ENCODE measurements at places on chromosomes 5 and 9.

- no peak for DNase-seq
These were observed 118.6 kb downstream of the KIAA0825 start for GRCh38 chr5:94499806-94500205.

DNA sequence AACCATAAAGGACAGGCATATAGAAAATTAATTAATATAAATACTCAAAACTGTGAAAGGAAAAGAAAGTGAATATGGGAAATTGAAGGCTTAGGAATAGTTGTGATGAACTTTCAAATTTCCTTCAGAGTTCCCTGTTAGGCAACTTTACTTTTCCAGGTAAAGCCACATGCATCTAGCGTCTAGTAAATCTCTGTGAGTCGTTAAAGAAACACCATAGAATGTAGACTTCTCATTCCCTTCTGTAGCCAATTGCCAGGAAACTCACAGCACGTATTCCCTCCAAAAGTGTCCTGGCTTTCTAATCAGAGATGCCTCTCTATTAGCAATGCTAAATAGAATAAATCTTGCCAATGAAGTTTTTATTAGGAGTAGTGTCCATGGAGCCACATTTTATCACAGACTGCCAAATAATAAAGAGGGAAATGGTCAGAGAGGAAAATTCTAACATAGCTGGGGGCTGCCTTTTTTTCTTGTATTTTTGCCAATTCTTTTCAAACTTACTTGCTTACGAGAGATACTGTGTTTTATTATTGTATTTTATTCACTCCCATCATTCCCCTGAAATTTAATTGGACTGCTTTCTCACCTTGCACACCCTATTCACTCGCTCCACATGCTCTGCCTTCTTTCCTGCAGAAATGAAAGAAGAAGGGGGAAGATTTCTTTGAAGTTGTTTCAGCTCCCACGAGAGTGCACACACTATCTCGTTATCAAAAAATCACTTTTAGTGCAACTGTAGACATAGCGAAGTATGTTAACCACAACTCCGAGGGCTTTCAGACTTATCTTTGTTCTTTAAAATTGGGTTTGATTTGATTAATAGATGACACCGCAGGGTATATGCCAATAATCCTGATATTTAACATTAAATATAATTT lies 439.0 kb downstream of the CSNK1G3 start:
- DNase-seq = no peak

DNA sequence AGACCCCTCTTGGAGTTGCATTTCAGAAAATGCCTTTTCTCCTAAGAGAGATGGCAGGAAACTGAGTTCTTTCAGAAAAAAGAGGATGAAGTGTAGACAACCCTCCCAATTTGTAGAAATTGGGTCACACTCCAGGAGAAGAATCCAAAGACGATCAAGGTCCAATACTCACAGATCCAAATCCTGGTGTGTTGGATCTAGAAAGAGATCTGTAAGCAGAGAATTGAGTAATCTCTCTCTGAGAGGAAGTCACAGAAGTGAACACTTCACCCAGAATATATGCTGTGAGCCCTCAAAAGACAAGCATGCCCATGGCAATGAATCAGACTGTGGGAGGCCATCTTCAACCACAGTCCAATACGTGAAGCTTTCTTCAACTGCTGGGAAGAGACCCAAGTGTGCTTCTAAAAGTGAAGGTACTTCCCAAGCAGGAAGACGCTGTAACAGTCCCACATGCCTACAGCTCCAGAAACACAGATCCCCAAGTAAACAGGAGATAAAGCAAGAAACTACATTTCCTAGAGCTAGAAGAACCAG lies 182.7 kb downstream of the SMC2 start:
- no peak for DNase-seq

GRCh38 chr9:120579139-120580050 lies 572 bp downstream of the CDK5RAP2 start:
- DNase-seq = no peak

DNA sequence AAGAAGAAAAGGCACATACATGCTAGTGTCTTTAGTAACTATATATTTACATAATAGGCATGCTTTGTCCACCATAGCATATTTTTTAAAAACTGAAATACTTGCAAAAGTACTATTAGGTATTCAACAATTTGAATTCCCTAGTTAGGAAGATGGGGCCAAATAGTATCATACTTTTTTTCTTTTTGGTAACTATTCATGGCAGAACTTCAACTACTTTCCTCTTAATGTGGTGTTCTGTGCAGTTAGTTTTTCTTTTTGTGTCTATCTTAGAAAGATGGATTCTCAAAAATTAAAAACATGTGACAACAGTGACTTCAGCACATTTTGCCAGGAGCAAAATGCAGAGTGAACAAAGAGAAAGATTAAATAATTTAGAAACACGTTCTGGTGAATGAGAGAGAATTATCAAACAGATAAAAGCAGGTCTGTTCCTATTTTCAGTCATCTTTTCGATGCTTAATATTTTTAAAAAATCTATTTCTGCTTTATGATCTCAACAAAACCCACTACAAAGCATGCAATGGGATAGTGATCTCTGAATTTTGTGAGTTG lies 341.1 kb downstream of the ARL15 start:
- no peak for DNase-seq

DNA sequence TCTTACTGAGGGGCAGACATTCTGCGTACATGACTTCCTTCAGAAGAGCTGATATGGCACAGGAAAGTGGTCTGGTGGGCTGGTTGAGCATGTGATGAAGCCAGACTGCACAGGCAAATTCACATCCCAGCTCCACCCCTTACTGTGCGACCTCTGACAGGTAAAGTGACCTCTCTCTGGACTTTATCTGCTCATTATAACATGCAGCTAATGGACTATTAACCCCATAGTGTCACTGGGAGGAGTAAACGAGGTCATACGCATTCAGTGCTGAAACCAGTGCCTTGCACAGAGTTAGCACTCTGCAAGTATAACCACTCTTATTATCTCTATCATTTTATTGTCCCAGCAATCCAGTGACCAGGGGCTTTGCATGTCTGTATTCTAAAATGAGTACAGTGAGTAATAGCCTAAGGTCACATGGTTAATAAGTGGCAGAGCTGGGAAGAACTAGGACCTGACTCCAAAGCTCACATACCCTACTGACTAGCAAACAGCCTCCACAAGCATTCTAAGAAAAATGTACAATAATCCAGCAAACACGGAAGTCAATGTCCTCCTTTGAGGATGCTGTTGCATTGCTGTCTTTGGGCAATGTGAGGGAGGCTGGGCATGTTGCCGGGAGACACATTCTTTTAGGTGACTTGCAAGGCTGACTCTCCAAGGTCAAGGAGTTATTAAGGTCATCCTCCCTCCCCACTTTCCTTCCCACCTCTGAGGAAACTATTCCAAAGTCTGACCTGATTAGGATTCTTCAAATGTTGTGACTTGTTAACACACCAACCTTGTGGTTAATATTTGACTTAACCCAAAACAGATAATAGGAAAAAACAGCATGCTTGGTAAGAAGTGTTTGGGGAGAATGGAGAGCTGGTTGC lies 19.0 kb downstream of the GLRX start:
- no peak for DNase-seq

DNA sequence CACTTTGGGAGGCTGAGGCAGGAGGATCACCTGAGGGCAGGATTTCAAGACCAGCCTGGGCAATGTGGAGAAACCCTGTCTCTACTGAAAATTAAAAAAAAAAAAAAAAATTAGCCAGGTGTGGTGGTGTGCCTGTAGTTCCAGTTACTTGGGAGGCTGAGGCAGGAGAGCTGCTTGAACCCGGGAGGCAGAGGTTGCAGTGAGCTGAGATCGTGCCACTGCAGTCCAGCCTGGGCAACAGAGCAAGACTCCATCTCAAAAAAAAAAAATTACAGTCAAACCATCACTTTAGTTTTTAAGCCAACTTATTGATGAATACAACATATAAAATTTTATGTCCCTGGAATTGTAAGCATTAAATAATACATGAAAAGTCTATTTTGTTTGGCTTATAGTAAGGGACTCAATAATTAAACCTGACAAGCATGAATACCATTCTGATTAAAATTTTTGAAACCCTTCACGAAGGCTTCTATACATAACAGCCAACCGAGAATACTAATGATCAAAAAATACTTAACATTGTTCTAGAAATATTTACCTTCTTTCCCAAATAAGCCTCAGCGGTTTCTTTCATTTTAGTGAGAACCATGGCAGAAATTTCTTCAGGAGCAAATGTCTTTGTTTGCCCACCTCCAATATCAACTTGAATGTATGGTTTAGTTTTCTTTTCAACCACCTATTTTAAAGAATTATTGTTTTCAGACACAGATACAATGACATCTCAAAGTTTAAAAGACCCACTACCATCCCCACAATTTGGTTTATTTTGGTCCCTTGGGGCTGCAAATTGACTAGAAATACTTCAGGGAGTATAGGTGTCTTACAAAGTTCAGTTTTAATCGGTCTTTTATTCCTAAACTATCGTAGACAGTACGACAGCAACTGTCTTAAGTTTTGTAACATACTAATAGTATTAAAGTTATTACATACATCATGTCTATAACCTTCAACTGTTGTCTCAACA lies 1.2 kb downstream of the HSPA5 start:
- DNase-seq = no peak

- DNase-seq = no peak
These were observed 156.7 kb upstream of the TLX3 start for GRCh38 chr5:171152382-171152781.

GRCh38 chr5:172553903-172554302 lies 87.2 kb upstream of the NEURL1B start:
- DNase-seq = no peak

DNA sequence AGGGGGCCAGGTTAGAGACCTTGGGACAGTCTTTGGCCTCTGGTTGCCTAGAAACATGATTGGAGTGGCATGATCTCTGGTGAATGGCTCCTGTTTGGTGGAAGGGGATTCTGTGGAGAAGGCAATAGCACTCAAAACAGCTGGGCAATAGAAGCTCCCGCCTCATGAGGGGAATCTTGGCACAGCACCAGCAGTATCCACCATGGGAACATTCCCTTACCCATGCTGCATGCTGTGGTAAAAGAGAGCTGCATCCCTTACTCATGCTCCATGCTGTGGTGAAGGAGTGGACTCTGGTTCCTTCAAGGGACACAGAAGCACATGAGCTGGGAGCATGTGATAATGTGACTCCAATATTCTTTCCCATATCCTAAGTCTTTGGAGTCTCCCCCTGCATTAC lies 160.6 kb downstream of the PJA2 start:
- DNase-seq = no peak

- no peak for DNase-seq
These were observed 160.0 kb downstream of the CCDC192 start for GRCh38 chr5:127863161-127863560.

DNA sequence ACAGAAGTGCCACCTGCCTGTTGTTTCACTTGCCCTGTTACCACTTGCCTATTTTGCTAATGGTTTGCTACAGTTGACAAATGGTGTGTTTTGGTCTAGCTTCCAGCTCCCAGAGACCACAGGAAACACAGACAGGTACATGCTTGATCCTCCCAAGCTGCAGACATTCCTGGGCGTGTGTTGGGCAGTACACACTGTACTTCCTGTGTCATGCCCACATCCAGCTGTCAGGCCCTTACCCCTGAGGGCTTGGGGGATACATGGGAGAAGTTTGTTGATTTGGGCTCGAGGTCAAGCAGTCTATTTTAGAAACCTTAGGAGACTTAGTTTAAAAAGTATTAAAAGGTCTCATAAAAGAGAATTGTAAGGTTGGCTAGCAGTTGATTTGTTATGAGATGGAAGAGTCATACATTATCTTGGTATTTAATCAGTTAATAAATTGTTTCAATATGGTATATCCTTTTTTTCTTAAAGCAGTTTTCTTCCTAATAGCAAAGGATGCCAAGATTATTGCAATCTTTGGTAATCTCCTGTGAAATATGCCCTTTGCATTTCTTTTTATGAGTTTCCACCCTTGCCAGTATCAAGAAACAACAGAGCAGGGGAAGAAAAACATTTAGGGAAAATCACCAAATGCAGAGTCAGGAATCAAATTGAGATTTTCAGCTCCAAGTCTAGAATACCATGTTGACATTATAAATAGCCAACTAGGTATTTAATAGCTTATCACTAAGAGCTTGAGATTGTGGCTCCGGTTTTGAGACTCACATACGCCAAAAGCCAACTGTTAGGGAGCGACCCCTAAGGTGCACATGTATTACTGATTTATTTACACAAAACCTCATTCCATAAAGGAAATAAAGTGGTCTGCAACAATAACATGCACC lies 52.3 kb upstream of the CD180 start:
- no peak for DNase-seq

- DNase-seq = no peak
These were observed 98.4 kb downstream of the MAPKAP1 start for GRCh38 chr9:125608489-125609224.

- no peak for DNase-seq
These were observed 1.5 kb downstream of the ZCCHC7 start for GRCh38 chr9:37121881-37122280.

DNA sequence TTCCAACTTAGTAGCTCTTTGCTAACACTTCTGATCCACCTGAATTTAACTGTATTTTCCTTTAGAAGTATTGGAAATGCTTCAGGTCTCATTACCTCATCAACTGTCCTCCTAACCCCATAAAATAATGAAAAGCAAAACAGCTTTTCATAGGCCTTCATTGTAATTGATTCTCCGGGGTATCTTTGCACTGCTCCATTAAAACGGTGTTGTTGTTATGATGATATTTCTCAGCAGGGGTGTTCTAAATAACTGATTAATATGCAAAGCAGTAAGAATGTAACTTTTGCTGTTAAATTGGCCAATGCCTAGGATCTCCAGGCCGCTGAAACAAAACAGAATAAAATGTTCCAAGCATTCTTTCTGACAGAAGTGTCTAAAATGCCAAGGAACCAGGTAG lies 1983.2 kb downstream of the EFNA5 start:
- no peak for DNase-seq

DNA sequence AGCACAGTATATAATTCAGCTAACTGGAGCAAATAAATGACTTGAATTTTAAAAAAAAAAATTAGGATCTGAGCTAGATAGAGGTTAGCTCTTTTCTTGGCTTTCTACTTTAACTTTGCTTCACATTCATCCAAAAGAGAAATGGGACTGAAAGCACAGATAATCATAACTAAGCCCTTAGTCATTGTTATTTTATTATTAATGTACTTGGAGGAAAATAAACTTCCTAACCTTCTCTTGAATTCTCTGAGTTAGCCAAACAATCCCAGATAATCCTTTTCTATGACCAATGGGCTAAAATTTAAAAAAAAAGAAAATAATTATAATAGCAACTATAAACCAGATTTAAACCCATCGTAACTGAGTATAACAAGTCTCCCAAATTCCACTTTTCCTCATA lies 57.6 kb upstream of the RASA1 start:
- DNase-seq = no peak

DNA sequence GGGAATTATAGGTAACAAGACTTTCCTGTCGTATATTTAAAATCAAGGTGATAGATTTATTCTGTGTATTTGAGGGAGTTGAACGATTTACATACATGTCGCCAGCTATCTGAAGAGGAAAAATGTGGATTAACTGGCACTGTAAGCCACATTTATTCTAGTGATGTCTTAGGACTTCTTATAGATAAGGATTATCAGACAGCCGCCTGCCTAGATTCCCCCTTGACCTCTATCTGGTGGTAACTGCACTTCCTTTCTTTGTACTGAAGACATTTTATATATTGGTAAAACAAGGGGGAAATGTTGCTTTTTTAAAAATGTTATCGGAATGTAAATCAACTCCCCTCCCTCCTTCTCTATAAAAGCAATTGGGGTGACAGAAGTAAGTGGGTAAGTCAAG lies 39.3 kb upstream of the F2RL2 start:
- no peak for DNase-seq
